ENCODE measurements at places on chromosomes 2 and 18.

GRCh38 chr2:84781942-84782716 is 98.8 kb downstream of the TRABD2A start:
- peak; percentile 95 for DNase-seq

- DNase-seq: no peak
These were observed 9.0 kb upstream of the ATRAID start for GRCh38 chr2:27202854-27203253.

- no peak for DNase-seq
These were observed 82.4 kb downstream of the GFPT1 start for GRCh38 chr2:69304656-69305055.

DNA sequence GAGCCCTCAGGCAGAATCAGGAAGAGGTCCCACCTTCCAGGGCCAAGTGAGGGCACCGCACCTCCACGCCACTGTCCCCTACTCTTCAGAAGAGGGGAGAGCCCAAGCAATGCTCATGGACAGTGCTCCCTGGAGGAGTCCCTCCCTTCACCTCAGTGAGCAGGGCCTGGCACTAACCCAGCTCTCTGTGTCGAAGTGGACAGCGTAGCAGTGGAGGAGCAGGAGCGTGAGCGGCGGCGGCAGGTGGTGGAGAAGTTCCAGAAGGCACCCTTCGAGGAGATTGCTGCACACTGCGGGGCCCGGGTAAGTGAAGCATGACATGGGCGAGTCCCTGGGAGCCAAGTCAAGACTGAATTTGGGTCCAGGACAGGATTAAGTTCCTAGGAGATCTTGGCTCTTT is 16.7 kb downstream of the POMC start:
- DNase-seq: no peak

DNA sequence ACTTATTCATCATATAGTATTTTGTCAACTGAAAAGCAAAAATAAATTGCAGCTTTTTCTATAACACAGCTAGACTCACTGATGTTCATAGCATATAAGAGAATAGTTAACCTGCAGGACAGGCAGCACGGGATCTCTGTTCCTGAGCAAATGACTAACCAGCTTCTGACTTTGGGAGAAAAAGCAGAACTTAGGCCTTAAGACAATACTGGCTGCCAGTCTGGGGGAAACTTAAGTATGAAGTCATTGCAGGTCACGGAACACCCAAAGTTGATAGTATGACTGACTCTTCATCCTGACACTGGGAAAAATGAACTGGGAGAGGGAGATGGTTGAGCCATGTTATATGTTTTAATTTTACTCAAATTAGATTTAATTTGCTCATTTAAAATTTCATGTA is 113.0 kb downstream of the DPP4 start:
- DNase-seq: no peak

- no peak for DNase-seq
These were observed 50.0 kb upstream of the ATG16L1 start for GRCh38 chr2:233201258-233202013.

- DNase-seq: peak; percentile 62
These were observed 1.2 kb downstream of the MAL start for GRCh38 chr2:95026471-95027368.
